ENCODE measurements at places on chromosomes 1 and 21.
A peak's percentile ranks its signal among the peaks of the same experiment; 100 is the strongest.

GRCh38 chr1:6420454-6421042 lies 829 bp upstream of the HES2 start:
- DNase-seq = no peak

- DNase-seq = peak; percentile 29
Measured at GRCh38 chr21:31014891-31015290, 23.4 kb downstream of the KRTAP19-8 start.

DNA sequence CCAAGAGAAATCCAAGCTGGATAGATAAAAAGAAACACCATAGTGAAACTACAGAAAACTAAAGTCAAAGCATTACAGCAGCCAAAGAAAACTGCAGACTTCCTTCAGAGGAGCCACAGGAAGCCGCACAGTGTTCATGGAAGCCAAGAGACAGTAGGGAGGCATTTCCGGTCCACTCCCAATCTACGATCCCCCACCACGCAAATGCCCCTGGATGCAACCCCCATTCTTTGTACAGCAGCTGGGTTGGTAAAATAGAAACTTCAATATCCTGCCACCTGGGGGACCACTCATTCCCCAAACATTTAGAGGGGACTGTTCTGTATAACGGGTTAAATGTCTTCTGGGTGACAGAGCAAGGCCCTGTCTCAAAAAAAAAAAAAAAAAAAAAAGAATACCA lies 43.9 kb upstream of the TSPEAR start:
- no peak for DNase-seq

- no peak for DNase-seq
Measured at GRCh38 chr1:93652323-93652949, 29.2 kb downstream of the BCAR3 start.

- DNase-seq = peak; percentile 61
Measured at GRCh38 chr1:150233359-150234308, 2.3 kb downstream of the ANP32E start.

DNA sequence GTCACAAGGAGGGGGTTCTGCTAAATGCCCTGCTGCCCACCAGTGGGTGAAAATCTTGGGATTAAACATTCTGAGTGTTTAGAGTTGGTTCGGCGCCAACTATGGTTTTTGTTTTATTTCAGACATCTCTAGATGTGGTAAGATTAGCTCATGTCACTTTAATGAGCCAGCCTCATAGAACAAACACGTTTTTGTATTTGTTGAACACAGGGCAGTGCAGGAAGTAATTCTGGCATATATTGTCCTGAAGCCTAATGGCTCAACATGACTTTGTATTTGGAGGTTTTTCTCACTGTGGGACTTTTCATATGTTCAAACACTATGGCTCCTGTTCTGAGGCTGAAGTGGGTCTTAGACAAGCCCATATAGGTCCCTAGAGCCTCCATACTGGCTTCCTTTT lies 107.8 kb downstream of the NGF start:
- DNase-seq = no peak

DNA sequence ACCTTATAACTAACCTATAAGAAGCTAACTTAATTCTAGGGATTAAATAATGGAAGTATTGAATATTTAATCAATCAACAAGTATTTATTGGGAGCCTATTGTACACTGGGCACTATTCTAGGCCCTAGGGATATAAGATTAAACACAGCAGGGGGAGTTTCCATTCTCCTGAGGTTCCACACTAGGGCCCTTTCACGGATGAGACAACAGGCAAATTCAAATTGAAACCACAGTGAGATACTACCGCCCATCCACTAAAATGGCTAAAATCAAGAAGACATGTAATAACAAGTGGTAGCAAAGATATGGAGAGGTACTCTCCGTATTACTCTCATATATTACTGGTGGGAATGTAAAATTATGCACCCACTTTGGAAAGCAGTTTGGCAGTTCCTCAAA lies 674.4 kb downstream of the KIF26B start:
- no peak for DNase-seq
